AG04450 (cell line): ENCODE measurements at places on chromosomes 13 and 19.

- DNase-seq: no peak
These were observed 37.8 kb upstream of the CXCL17 start for GRCh38 chr19:42480335-42481095.

DNA sequence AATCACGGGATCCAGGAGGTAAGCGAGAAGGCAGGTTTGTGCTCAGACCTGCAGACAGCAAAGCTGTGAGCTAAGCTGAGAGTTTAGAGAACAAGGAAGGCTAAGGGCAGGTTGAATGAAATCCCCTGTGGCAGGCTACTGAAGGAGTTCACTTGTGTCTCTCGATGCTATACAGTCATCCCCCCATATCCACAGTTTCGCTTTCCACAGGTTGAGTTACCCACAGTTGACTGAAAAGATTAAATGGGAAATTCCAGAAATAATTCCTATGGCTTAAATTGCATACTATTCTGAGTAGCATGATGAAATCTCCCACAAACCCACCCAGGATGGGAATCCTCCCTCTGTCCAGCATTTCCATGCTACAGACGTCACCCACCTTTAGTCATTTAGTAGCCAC lies 49.6 kb downstream of the ABCC4 start:
- no peak for DNase-seq

GRCh38 chr13:37257051-37257450 lies 151.6 kb upstream of the CSNK1A1L start:
- no peak for DNase-seq

- no peak for DNase-seq
These were observed 109.2 kb downstream of the ZNF486 start for GRCh38 chr19:20276011-20276731.

GRCh38 chr19:5107432-5108122 lies 138.7 kb downstream of the KDM4B start:
- no peak for DNase-seq

- no peak for DNase-seq
These were observed 243.6 kb downstream of the DLEU7 start for GRCh38 chr13:50599927-50600326.

DNA sequence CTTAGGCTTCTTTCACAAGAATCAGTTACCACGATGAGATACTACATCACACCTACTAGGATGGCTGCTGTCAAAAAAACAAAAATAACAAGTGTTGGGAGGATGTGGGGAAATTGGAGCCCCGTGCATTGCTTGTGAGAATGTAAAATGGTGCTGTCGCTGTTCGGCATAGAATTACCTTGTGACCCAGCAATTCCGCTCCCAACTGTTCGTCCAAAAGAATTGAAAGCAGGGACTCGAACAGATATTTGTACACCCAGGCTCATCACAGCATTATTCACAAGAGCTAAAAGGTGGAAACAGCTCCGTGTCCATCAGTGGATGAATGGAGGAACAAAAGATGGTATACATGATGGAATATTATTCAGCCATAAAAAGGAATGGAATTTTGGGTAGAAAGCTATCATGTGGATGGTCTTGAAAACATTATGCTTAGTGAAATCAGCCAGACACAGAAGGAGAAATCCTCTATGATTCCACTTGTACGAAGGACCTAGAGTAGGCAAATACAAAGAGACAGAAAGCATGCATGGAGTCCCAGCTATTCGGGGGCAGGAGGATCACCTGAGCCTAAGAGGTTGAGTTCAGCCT lies 23.4 kb downstream of the PAK4 start:
- no peak for DNase-seq

DNA sequence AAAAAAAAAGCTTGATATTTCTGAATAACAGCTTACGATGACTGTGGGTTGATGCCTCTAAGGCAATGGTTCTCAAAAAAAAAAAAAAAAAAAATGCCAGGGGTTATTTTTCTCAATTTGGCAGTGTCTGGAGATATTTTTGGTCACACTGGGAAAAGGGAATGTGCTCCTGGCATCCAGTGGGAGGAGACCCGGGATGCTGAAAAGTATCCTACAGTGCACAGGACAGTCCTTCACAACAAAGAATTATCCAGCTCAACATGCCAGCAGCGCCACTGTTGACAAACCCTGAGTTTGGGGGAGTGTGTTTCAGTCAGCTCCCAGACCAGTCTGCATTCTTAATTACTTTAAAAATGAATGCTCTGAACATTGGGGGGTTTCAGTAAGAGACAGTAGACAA lies 54.5 kb downstream of the FLT3 start:
- DNase-seq: no peak

- DNase-seq: no peak
These were observed 123.7 kb upstream of the MRI1 start for GRCh38 chr19:13640611-13641010.

DNA sequence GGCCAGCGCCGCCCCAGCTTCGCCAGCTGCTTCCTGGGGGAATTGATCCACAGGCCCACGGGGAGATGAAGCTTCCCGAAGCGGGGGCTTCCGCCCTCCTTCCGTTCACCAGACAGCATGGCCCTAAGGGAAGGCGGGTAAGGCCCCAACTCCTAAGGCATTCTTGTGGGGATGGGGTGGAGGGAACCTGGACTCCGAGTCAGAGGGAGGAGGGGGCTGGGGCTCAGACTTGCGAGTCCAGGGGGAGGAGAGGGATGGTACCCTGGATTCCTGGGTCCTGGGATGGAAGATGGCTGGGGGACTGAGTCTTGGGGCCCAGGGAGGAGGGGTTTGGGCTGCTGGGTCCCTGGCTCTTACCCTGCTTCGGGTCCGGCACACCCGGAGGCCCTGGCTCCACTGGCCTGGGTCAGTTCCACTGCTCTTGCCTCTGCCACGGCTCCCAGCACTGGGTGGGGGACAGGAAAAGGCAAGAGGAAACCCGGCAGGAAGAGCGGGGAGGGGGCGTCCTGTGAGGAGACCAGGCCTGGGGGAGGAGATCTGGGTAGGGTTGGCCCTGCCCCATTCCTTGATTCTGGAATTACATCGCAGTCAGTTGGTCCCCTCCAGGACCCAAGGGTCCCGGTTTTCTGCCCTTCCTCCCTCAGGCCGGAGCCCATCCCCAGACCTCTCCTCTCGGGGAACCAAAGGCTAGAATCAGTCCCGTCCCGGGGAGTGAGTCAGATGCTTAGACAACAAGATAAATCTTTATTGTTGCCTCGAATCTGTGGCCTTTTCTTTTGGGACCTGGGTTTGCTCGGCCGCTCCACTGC lies at the start of gene RASIP1:
RASIP1 (minus strand) TSS at position 447 of the 809 bp plus-strand sequence; CDS start at position 119, 328 bp downstream.
- DNase-seq: no peak

DNA sequence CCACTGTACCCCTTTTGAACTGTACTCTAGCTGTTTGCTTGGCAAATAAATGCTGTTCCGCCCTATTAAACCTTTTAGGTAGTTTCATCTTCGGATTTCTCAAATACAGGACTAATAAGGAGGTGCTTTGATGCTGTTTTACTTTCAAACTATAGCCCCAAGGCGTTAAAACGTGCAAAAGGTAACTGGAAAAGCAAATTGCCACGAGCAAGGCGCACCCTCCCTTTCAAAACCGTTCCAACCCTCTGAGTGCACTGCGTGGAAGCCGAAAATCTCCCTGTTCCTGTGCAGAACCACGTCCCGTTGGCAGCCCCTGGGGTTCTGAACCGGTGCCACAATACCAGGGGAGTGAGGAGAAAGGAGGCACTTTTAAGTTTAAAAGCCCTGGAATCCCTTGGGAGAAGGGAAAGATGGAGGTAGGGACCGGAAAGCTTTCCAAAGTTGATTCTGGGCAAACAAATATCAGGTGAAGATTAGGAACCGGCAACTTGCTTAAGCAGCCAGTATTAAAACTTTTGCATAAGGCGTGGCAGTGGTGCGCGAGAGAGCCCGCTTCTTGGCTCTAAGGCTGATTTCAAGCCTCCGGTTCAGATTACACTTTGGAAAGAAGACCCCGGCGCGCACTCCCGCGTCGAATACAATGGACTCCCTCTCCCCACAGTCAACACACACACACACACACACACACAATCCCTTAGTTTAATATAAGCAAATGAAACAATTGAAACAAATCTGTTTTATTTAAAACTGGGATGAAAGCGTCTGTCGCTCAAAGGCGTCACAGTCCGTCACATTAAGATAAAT lies 9.5 kb downstream of the POU4F1 start:
- DNase-seq: no peak

DNA sequence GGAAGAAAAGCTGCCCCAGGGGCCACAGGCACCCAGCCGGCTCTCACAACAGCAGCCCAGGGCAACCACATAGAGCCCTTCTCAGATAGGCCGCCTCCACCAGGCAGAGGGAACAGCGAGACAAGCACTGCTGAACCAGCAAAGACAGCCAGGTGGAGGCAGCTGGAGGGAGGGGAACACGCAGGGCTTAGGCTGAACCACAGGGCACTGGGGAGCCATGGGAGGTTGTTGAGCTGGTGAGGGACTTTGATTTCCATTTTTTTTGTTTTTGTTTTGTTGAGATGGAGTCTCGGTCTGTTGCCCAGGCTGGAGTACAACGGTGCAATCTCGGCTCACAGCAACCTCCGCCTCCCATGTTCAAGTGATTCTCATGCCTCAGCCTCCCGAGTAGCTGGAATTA lies 3.5 kb downstream of the GAMT start:
- DNase-seq: no peak

DNA sequence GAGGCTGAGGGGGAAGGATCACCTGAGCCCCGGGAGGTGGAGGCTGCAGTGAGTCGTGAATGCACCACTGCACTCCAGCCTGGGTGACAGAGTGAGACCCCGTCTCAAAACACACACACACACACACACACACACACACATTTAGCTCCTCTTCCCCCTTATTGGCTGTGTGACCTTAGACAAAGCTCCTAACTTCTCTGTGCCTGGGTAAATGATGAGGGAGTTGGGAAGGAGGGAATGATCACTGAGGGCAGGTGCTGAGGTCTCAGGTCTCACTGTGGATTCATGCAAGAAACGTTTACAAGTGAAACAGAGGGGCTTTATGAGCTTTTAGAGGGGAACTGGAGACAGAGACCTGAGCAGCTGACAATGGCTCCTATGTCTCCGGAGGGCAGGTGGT lies 16.9 kb upstream of the BCL3 start:
- DNase-seq: no peak

GRCh38 chr13:98544104-98544710 lies 32.7 kb downstream of the STK24 start:
- DNase-seq: no peak

DNA sequence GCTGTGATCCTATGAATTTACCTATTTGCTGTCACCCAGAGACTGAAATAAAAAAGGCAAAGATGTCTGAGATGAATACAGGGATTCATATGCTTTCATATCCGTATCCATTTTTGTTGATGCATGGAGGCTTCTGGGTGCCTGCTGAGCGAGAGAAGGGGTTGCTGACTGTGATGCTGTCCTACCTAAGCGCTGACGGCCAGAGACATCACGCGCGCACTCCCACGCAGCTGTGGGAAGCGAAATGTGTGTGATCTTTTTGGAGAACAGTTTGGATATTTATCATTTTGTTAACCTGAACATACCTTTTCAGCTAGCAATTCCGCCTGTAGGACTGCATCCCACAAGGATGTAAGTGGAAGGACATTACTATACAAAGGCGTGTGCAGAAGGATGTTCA lies 23.9 kb downstream of the TSHZ3 start:
- no peak for DNase-seq

- DNase-seq: no peak
These were observed 415.9 kb downstream of the IRS2 start for GRCh38 chr13:109370496-109370895.

GRCh38 chr13:50677258-50677657 lies 166.2 kb downstream of the DLEU7 start:
- no peak for DNase-seq

- DNase-seq: no peak
These were observed 55.1 kb downstream of the CDADC1 start for GRCh38 chr13:49302817-49303216.

GRCh38 chr19:30909216-30909615 lies 440.0 kb downstream of the TSHZ3 start:
- DNase-seq: no peak

- no peak for DNase-seq
These were observed 1.9 kb upstream of the KL start for GRCh38 chr13:33014291-33014690.

DNA sequence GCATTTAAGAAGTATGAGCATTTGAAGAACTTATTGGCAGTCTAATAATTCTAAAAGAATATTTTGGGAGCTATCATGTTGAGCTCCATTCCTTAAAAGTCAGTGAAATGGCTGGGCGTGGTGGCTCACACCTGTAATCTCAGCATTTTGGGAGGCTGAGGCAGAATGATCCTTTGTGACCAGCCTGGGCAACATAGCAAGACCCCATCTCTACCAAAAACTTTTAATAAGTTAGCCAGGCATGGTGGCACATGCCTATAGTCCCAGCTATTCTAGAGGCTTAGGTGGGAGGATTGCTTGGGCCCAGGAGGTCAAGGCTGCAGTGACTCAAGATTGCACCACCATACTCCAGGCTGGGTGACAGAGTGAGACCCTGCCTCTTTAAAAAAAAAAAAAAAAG lies 8.0 kb downstream of the COG6 start:
- no peak for DNase-seq

GRCh38 chr13:20519875-20520274 lies 5.8 kb downstream of the CRYL1 start:
- DNase-seq: no peak

- DNase-seq: no peak
These were observed 817.8 kb upstream of the PCDH9 start for GRCh38 chr13:68047889-68048288.

- DNase-seq: no peak
These were observed 754.8 kb upstream of the SLITRK6 start for GRCh38 chr13:86554066-86554465.
